ENCODE measurements at places on chromosomes 5 and 9.

DNA sequence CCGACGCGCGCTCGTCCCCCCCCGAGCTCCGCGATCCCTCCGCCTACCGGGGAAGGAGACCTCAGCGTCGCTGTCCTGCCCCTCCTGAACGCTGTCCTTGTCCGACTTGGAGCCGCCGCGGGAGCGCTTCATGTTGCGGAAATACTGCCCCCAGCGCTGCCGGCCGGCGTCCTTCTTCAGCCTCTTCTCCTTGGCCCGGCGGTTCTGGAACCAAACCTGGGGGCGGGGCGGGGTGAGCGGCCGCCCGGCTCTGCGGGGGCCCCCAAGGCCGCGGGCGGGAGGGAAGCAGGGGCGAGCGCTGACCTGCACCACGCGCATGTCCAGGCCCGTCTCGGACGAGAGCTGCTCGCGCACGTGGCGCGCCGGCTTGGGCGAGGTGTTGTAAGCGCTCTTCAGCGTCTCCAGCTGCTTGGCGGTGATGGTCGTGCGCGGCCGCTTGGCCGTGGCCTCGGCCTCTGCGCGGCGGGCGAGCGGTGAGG lies 6.3 kb downstream of the LHX3 start:
- no peak for DNase-seq

DNA sequence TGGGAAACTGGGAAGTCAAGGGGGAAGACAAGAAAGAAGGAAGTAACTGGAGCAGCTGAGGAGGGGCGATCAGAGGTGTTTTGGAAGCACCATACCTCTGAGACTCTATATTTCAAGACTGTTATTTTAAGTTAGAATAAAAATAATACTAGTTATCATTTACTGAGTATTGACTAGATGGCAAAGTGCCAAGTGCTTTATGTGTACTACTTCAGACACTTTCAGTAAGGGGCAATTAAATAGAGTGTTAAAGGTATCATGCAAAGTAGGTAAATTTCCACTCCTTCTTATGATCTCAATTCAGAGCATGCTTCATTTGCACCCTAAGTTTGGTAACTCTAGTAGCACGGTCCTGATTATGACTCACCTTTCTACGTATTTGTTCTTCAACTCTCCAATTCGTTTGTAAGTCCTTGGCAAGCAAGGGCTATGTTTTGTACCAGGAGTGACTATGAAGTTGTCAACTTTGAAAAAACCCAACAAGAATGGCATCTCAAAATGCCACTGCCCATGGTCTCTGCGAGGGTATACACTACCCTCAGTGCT lies 152.4 kb upstream of the RAPGEF1 start:
- DNase-seq: no peak

- no peak for DNase-seq
These were observed 47.3 kb upstream of the GFPT2 start for GRCh38 chr5:180400416-180400815.

GRCh38 chr5:38463634-38464521 lies 92.6 kb downstream of the LIFR start:
- no peak for DNase-seq

DNA sequence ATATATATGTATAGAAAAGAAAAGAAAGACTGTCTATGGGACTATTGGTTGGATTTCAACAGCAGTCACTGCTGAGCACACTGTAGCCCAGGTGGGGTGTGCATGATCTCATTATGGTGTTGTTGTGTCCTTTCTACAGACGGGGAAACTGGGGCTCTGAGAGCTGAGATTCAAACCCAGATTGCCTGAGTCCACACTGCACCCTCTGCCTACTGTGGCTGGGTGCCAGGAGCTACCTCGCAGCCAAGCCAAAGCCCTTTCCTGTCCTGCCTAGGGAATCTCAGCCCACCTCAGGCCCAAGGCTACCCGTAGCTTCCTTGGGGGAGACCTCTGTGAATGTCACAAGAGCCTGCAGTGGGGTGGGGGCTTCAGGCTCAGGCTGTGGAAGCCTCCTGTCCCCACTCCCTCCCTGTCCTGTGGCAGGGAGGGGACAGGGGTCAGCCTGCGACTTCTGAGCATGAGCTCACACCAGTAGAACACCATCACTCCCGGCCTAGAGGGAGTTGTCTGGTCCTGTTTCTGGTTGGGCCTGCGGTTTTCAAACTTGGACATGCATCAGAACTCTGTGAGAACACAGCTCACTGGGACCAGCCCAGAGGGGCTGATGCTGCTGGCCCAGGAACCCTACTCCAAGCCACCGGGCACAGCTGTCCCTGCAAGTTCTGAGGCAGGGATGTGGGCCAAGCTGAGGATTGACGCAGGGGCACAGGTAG lies 7.9 kb upstream of the NINJ1 start:
- DNase-seq: no peak

DNA sequence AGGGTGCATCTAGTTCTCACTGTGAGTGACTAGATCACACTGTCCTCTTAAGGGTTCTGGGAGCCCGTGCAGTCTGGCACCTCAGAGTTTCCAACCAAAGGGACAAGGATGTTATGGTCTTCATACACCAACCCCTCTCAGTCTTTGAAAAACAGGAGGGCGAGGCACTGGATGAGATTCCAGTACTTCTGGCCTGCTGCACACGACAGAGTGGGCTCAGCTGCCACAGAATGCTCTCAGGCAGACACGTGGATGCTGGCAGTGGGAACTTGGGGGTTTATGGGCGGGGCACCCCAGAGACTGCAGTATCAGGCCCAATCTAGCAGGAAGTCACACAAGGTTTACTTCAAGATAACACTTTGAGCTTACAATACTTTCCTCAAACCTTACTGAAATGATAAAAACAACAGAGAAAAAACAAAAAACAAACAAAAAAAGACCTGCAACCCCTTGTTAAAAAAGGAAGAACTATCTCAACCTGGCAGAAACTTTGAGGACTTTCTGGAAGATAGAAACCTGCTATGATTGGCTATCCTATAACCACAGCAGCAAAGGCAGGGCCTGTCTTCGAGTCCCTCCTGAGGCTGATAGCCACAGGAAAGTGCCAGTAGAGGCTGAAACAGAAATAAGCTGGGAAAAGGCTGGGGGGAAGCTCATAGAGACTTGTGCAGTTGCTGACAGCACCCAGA lies 28.3 kb upstream of the TGFBR1 start:
- no peak for DNase-seq

DNA sequence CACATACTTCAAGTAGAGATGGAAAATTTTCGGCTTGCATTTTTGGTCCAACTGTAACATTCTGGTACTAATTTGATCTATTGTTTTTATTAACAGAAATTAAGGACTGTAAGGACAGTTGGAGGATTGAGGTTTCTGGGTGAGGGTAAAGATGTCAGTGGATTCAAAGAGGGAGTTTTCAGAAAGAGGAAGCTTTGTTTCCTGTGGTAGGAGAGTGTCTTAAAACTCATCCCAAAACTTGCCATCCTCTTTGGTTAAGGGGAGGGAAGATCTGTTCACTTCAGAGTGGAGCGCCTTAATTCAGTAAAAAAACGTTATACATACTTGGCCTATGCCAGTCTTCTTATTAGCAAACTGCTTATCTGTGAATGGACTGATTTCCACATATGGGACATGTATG lies 13.8 kb downstream of the CNTRL start:
- no peak for DNase-seq
